ENCODE measurements at places on chromosomes 2 and 18. TPM values are rescaled to one million over a fixed set of nuclear protein-coding genes. Genes with fewer than 3 reads are reported as not detected.

The PLEKHB2 gene
- 106 TPM for total RNA-seq

The OTOS gene
- total RNA-seq = not detected

The PSMA8 gene
- total RNA-seq = 0.15 TPM

The TRIM54 gene
- 0.17 TPM for total RNA-seq

The NOSTRIN gene
- 25.7 TPM for total RNA-seq

The GREB1L gene
- total RNA-seq = 0.55 TPM

The NR4A2 gene
- 3.5 TPM for total RNA-seq

The D2HGDH gene
- 38.4 TPM for total RNA-seq

DNA sequence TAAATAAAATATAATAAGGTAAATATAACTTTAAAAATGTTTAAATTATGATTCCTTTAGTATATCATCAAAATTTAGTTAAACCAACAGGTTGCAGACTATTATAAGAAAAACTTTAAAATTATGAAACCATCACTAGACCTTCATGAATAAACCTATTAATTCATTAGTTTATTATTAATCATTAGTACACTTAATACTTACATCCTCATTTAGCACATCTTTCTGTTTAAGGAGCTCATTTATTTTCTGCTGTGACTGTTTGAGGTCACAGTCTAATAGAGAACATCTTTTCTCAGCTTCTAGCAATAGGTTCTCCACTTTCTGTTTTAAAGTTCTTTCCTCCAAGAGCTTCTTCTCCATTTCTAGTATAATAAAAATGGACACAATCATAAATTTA is 52.8 kb downstream of the SLC66A3 start:
- peaks cover 21% of the 10 kb centered on the region for H3K4me1 ChIP-seq
- DNase-seq = no peak
- no peak overlapping the region for H3K4me3 ChIP-seq
- H3K36me3 ChIP-seq = no peaks in the 10 kb centered on the region

- H3K27me3 ChIP-seq = no peaks in the 10 kb centered on the region
- no peak overlapping the region for H3K4me3 ChIP-seq
- H3K4me1 ChIP-seq = no peaks in the 10 kb centered on the region
- no peaks in the 10 kb centered on the region for H3K36me3 ChIP-seq
Measured at GRCh38 chr2:18650221-18650620, 60.9 kb upstream of the NT5C1B start.

- H3K27me3 ChIP-seq = no peaks in the 10 kb centered on the region
- no peaks in the 10 kb centered on the region for H3K4me1 ChIP-seq
- peak overlapping the region; percentile 21 for H3K27ac ChIP-seq
- no peak overlapping the region for H3K4me3 ChIP-seq
- H3K36me3 ChIP-seq = no peaks in the 10 kb centered on the region
- DNase-seq = no peak
Measured at GRCh38 chr2:64426183-64426952, 27.6 kb upstream of the LGALSL start.

DNA sequence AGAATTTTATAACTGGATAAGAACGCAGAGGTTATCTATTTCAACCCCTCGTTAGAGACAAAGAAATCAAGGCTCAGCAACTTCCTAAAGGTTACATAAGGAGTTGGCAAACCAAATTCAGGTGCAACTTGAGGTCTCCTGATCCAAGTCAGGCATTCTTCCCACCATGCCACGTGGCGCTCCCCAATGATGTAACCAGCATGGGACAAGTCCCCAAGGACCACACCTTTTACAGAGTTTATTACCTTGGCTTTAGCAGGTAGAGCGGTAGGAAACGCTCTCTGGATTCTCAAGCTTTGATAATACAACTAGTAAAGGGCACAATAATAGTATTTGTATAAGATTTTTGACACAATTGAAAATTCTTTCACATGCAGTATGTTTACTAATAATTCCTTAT is 26.7 kb upstream of the MBOAT2 start:
- no peaks in the 10 kb centered on the region for H3K27me3 ChIP-seq
- no peak for DNase-seq
- H3K4me1 ChIP-seq = no peaks in the 10 kb centered on the region

- H3K36me3 ChIP-seq = no peaks in the 10 kb centered on the region
- no peaks in the 10 kb centered on the region for H3K27me3 ChIP-seq
- H3K27ac ChIP-seq = no peak overlapping the region
- no peak overlapping the region for H3K4me3 ChIP-seq
Measured at GRCh38 chr2:191081411-191082155, 67.6 kb upstream of the STAT1 start.

DNA sequence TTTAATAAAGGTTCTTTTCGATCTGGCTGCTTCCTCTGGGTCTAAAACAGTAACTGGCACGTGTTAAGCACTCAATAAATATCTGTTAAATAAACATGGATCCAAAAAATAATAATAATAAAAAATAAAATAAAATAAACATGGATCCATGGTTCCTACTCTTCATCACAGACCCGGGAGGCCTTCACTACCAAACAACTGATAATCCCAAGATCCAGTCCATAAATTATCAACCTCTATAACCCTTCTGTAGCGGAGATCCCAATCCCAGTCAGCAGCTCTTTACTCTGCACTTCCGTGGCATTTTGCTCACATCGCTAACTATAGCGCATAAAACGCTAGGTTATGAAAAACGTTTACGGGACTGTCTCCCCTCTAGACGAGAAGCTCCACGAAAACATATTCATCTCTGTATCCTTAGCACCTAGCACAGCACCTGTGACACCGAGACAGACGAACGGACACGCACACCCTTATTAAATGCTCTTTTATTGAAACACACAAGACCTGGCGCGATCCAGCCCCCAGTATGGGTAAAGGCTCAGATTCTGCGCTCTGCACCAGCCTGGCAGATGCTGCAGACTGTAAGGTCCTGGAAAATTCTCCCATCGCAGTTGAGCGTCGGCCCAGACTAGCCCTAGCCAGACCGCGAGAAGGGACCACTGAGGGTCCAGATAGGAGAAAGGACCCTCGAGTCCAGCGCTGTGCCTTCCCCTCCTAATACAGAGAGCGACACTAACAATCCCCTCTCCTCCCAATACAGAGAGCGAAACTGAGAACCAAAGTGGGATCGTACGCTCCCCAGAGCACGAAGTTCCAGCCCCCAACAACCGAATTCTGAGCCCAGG is 770 bp downstream of the NBAS start:
- H3K4me1 ChIP-seq = peaks cover 20% of the 10 kb centered on the region
- peak; percentile 22 for DNase-seq
- peaks cover 5% of the 10 kb centered on the region for H3K36me3 ChIP-seq
- H3K4me3 ChIP-seq = peak overlapping the region; percentile 75
- no peaks in the 10 kb centered on the region for H3K27me3 ChIP-seq
- peak overlapping the region; percentile 80 for H3K27ac ChIP-seq

- no peak overlapping the region for H3K27ac ChIP-seq
- no peak overlapping the region for H3K4me3 ChIP-seq
- H3K27me3 ChIP-seq = no peaks in the 10 kb centered on the region
- H3K36me3 ChIP-seq = no peaks in the 10 kb centered on the region
- no peak for DNase-seq
Measured at GRCh38 chr18:42229211-42230210, 274.5 kb downstream of the PIK3C3 start.

GRCh38 chr2:183678908-183679307 is 554.7 kb downstream of the NUP35 start:
- no peak overlapping the region for H3K4me3 ChIP-seq
- no peaks in the 10 kb centered on the region for H3K27me3 ChIP-seq
- H3K36me3 ChIP-seq = no peaks in the 10 kb centered on the region
- DNase-seq = no peak
- H3K4me1 ChIP-seq = no peaks in the 10 kb centered on the region

- H3K27me3 ChIP-seq = no peaks in the 10 kb centered on the region
- peaks cover 20% of the 10 kb centered on the region for H3K4me1 ChIP-seq
- no peak overlapping the region for H3K27ac ChIP-seq
- no peak overlapping the region for H3K4me3 ChIP-seq
Measured at GRCh38 chr2:130374587-130375290, 18.9 kb downstream of the PTPN18 start.
